ENCODE measurements at places on chromosomes 2 and 18.
A peak's percentile ranks its signal among the peaks of the same experiment; 100 is the strongest.

- no peak for DNase-seq
These were observed 260.0 kb upstream of the ID2 start for GRCh38 chr2:8421658-8422449.

DNA sequence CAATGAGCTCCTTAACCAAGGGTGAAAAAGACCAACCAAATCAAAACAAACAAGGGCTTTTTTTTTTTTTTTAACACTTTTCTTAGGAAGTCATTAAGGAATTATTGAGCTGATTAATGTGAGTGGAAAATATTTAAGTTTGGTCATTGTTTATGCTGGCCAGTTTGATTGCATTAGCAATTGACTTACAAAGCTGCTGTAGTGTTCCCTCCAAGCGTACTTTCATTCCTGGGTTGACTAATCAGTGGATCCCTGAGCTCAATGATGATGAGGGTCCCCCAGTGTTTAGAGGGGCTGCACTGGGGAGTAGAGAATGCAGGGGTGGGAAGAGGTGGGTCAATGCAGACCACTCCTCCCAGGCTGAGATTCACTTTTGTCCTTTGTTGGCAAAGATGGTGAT, 119.3 kb downstream of the PRKCE start:
- no peak for DNase-seq

DNA sequence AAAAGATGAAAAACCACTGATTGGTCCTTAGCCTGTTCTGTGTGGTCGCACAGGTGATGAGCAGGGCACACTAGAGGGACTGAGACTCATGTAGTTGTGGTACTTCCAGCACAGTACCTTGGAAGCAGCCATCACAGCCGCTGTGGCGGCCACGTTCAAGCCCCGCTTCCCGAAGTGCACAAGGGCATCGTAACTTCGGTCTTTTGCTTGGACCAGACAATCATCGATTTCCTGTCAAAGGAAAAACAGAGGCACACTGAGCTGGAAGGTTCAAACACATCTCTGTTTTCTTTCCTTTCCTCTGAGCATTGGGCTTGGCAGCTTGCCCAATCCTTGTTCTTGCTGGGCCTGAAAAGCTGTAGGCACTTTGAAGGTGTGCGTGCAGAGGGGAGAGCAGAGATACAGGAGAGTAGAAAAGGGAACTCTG, 52.6 kb downstream of the MRPL35 start:
- no peak for DNase-seq

DNA sequence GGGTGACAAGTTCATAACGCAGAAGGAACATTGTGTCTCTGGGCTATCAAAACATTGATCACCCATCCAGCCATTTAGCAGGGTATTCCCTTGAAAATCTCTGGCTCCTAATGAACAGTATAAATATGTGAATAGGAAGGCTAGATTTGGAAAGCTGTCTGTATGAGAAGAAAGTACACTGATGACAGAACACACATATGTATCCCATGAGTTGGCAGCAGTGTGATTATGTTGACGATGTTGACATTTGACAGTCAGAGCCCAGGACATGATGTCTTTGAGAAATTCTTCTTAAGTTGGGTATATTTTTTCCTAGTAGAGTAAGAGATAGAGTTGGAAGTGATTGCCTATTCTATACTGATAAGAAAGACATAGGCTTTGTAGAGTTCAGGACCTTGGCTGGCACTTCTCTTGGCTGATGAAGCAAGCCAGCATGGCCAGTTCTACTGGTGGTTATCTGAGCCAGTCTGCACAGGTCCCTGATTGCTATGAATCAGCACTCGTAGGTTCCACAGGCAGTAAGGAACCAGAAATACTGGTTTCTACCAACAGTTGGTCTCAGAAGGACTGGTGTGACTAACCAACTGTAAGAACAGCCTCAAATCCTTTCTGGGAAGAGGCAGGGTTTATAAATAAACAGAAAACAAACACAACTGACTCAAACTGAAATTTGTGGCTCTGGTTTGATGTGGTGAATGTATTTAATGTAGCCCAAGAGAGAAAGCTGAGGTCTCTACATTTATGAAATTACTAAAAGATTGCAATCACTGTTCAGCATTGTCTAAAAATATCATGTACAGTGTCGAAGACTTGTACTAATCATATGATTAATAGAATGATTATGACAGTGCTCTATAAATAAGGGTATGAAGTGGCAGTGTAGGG, 43.9 kb upstream of the RAPH1 start:
- DNase-seq, result peak; percentile 32

Data from activated T-cell treated with anti-CD3 and anti-CD28 coated beads for 48 hours (primary cell).